ENCODE measurements at places on chromosomes 12 and 14.
A peak's percentile ranks its signal among the peaks of the same experiment; 100 is the strongest.

DNA sequence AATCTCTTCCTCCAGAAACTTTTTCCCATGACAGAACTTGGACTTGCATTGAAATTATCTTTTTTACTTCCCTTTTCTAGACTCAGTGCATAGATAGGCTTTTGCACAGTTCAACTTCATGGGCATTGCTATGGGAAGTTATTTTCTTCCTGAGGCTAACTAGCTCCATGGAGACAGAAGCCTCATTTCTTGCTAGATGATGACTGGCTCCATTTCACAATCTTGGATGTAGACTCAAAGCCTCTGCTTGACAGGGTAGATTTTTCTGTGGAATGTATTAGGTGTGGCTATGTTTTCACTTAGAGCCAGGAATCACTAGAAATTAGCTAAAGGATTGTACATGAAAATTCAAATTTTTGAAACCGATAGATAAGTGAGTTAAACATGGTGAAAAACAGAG lies 884.1 kb upstream of the MGAT4C start:
- DNase-seq: no peak

- no peak for DNase-seq
Measured at GRCh38 chr12:58963844-58964243, 43.5 kb upstream of the LRIG3 start.

DNA sequence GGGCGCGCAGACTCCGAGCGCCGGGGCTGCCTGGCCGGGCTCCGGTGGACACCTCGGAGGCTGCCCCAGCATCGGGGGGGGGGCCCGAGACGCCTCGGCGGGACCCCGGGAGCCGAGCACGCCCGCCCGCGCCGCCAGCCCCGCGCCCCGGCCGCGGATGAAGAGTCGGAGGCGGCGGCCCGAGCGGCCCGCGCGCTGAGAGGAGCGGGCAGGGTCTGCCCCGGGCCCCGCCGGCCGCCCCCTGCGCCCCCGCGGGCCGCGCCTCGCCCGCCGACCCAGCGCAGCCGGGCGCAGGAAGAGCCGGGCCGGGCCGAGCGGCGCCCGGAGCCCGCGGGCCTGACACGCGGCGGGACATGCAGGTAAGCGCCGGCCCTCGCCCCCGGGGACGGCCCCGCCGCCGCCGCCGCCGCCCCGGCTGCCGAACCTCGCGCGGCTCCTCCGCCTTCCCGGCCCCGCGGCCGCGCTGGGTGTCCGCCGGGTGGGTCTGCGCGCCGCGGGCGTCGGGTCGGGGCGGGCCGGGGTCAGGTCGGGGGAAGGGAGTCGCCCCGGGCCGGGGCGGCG lies 63.7 kb downstream of the FBXL14 start:
- DNase-seq: no peak

DNA sequence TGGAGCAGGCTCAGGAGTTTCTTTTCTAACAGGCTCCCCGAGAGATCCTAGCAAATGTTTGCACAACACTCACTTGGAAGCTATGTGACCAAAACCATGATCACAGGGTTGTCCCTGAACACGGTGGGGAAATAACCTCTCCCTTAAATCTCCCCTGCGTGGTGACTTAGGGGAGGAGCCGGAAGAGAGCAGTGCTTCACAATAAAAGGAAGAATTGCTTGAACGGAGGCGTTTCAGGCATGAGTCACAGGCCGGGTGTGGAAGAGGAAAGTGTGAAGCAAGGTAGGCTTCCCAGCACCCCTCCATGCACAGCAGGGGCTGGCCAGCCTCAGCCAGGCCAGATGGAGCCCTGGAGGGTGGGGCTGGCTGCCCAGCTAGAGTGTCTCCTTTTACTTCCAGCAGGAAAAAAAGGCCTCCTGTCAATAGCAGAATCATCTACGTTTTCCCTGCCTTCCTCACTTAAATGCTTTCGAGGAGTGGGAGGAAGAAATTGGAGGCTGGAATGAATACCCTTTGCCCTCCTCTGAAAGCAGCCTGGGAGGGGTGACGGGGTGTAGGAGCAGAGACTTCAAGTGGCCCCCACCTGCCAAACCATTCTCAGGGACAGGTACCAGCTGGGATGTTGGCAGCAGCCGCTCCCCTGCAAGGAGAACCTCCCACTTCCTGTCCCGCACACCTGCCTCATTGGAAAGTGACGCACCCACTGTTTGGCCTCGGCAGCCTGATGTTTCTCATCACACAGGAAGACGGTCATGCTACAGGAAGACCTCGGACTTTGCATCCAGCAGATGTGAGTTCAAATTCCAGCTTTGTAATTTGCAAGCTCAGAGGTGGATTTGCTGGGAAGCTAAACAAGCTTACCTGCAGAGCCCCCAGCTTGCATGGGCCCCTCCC lies 30.1 kb upstream of the PPP2R5C start:
- peak; percentile 87 for DNase-seq

DNA sequence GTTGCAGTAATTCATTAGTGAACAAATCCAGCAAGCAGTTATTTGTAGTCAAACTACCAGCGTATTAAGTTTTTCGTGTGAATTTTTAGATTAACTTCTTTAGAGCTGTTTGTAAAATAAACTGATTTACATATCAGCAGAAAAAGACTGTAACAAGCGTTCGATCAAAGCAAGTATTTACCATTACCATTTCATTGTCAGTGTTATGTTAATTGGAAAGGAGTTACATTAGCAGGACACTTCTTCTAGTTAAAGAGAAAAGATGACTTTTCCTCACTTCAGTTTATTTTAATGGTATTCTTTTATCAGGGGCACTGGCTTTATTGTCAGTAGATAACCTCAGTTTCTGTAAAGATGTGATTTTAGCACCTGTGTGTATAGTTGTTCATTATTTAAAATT lies 151.1 kb upstream of the AEBP2 start:
- DNase-seq: no peak
